Stimulated activated CD8-positive, alpha-beta memory T cell treated with anti-CD3 and anti-CD28 coated beads, Interleukin-7, amount 100 ng/mL, for 24 hours (primary cell): ENCODE measurements at places on chromosomes 12 and 14.
A peak's percentile ranks its signal among the peaks of the same experiment; 100 is the strongest.

- no peak for DNase-seq
Observed at GRCh38 chr12:44240186-44240585, 404.3 kb downstream of the TMEM117 start.

DNA sequence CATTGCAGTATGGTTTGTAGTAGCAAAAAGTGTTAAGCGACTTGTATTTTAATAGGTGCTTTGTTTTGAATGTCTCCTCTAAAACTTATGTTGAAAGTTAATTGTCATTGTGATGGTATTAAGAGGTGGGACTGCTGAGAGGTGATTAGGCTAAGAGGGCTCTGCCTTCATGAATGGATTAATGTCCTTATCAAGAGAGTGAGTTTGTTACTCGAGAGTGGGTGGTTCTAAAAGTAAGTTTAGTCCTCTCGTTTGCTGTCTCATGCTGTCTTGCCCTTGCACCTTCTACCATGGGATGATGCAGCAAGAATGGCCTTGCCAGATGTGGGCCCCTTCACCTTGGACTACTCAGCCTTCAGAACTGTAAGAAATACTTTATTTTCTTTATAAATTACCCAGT, 17.4 kb downstream of the ZDHHC17 start:
- no peak for DNase-seq

DNA sequence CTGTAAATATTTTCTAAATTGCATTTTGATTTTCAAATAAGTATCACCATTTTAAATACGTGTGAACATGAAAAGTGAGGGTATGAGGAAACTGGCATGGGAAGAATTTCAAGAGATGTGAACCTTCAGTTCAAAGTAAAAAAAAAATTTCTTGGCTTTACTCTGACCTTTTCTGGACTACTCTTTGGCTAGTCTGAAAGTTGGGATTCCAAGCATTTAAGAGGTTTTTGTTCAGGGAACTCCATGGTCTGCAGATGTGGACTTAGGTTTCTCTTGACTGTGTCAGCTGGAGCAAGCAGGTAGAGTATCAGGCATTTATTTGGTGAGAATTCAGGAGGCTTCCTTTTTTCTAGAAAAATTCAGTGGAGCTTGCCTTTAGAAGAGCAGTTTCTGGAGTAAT, 311.6 kb downstream of the LRIG3 start:
- DNase-seq, result no peak

GRCh38 chr12:40016980-40017379, 88.9 kb downstream of the SLC2A13 start:
- no peak for DNase-seq

DNA sequence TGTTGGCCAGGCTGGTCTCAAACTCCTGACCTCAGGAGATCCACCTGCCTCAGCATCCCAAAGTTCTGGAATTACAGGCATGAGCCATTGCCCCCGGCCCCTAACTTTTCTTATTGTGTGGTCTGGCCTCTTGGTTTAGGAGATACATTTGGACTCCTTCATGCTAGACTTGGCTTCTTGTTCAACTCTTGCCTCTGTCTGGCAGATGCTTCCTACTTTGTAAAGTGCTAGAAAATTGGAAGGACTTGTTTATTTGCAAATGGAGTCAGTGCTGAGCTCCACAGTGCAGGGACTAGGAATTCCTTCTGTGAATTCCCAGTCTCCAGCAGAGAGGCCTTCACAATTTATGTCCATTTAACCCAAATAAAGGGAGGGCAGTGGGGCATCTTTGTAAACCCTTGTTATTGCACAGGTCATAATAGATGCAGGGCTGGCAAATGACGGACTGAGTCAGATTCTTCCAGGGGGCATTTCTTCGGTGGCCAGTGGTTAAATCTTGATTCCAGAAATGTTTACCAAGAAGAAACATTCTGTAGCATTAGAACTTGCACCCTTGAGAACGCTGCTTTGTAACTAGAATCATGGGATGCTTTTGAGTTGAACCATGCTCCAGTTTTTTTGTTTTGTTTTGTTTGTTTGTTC, 73.8 kb upstream of the TBX3 start:
- no peak for DNase-seq

DNA sequence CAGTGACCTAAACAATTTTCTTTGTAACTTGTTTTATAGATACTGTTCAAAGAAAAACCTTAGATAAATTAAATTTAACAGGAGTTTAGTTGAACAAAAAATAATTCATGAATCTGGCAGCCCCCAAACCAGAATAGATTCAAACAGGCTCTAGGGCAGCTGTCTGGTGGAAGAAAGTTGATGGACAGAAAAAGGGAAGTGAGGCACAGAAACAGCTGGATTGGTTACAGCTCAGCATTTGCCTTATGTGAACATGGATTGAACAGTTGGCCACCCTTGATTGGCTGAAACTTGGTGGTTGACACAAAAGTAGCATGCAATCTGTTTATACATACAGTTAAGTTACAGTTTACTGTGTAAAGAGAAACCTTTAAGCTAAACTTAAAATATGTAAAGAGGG, 954.3 kb upstream of the FLRT2 start:
- DNase-seq, result no peak

GRCh38 chr12:63025116-63025515, 90.2 kb upstream of the PPM1H start:
- DNase-seq, result no peak

DNA sequence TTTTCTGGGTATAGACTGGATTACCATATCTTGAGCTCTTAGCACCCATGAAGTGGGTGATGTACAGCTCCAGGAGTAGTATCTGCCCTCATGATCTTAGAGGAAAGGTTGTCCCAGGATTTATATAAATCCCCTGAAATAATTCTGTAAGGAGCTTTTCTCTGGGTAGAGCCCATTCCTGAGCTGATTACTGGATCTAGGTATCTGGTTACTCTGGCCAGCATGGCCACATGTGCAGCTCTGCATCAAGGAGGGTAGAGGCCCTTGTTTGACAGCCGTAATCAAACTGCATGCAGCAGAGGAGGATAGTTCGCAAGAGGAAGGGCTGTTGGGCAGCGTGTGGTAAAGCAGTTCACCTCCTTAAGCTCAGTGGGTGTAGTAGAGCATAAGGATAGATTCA, 8.5 kb downstream of the COX14 start:
- DNase-seq, result no peak

DNA sequence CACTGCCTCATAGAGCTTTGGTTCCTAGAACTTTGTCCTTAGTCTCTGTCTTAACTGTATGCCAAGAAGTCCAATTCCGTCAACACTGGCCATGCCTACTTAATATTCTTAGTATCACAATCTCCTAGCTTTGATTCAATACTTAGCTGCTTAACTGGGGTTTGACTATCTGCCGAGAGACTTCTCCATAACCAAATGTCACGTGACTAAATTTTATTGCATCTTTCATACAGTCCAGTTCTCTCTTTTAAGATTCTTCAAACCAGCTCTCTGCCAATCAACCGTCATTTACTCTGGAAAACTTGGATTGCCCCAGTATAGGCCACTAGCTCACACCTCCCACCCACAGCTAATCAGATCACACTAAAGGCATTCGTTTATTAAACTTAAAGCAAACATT, 122.8 kb downstream of the ATXN7L3B start:
- no peak for DNase-seq

GRCh38 chr12:83954071-83954789, 958.4 kb downstream of the SLC6A15 start:
- DNase-seq, result no peak

GRCh38 chr14:29953501-29953900, 25.9 kb upstream of the PRKD1 start:
- no peak for DNase-seq

- DNase-seq, result no peak
Observed at GRCh38 chr12:124238886-124239285, 56.0 kb upstream of the RFLNA start.

GRCh38 chr14:75301666-75302325, 23.2 kb downstream of the FOS start:
- DNase-seq, result no peak

- DNase-seq, result no peak
Observed at GRCh38 chr14:51884086-51884927, 23.9 kb downstream of the GNG2 start.

GRCh38 chr12:71046215-71046614, 111.6 kb downstream of the TSPAN8 start:
- no peak for DNase-seq

GRCh38 chr14:49852301-49853157, at the start of gene NEMF:
Gene NEMF, minus strand, starts transcription at chr14:49852788. Its CDS starts 35 bp downstream, at chr14:49852753.
- DNase-seq, result peak; percentile 57

DNA sequence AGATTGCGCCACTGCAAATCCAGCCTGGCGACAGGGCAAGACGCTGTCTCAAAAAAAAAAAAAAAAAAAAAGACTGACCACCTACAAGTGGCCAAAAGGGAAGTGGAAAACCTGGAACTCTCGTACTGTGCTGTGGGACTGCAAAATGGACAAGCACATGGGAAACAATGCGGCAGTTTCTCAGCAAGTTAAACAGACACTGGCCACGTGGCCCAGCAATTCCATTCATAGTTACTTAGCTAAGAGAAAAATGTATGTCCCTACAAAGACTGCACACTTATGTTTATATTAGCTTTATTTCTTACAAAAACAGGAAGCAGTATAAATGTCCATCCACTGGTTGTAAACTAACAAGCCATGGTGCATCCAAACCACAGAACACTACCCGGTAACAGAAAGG, 5.6 kb downstream of the CHFR start:
- no peak for DNase-seq

- no peak for DNase-seq
Observed at GRCh38 chr12:124739953-124740561, 123.6 kb downstream of the SCARB1 start.

- no peak for DNase-seq
Observed at GRCh38 chr12:12812618-12813119, 477 bp upstream of the DDX47 start.

DNA sequence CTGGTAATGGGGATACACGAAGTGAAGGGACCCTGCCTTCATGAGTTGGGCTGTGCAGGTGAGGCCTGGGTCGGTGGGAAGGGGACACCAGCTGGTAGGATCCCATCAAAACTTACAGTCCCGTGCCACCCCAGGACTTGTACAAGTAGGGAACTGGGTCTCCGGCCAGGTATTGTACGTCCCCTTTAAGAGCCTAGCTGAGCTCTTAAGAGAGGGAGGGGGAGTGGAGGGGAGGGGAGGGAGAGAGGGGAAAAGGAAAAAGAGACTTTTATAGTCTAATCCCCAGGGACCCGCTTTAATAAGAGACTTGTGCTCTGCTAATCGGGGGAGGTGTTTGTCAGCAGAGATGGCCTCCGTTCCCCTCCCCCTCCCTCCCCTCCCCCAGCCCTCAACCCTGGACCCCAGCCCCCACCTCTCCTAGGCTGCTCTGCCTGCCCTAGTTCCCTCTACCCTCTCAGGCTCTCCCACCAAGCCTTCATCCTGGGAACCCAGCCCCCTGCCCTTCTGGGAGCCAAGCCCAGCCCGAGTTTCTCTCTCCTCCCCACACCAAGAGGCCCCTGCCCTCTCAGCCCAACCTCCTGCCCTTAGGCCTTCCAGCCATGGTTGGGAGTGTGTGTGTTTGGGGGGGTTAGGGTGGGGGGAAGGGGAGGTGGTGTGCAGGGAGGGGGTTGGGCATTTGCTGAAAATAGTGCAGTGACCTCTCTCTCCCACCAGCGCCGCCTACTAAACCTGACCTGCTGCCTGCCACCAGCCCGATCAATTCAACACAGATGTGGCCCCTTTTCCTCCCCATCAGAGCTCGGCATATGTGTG, 2.6 kb downstream of the GDF11 start:
- no peak for DNase-seq

- no peak for DNase-seq
Observed at GRCh38 chr12:69880571-69880970, 55.5 kb downstream of the MYRFL start.

DNA sequence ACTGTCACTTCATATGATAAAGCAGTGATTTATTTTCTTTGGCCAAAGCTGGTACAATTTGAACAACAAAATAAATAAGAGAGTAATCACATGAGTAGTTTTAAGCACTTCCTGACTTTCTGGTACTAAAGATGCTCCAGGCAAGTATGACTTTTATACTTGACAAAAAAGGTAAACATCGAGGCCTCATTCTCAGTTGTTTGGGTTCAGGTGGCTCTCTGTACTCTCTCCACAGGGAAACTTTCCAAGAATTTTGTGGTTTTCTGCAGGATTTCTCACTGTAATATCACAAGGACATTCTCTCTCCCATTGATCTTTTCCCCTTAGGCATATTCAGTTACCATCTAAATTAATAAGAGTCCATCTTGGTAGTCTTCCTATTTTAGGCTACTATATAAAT, 26.6 kb upstream of the KCNC2 start:
- DNase-seq, result no peak

DNA sequence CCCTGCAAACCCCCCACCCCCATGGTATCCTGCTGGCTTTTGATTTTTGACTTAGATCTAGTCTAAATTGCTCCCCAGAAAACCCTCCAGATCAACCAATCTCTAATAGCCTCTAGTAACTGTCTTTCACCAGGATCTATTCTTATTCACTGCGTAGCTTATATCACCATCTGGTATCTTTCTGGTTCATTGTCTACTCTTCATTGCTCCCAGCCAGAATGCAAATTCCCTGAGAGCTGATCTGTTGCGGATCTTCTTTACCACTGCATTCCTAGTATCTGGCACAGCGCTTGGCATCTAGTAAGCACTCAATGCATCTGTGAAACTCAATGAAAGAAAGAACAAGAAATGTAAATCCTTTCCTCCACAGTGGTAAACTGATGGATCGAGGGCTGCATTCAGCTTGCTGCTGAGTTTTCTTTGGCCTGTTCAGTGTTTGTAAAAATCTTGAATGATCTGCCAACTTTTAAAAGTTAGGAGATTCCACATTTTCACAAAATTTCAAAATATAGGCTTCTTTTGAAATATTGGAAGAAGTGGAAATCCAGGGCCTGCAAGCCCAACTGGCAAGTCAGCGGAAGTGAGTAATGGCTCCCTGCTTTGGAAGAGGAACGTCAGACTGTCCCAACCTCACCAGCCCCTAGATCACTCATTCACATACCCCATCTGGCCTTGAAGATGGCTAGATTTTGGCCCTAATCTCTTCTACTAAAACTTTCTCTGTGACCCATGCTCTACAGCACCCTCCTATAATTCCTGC, 274.2 kb downstream of the SSPN start:
- no peak for DNase-seq

DNA sequence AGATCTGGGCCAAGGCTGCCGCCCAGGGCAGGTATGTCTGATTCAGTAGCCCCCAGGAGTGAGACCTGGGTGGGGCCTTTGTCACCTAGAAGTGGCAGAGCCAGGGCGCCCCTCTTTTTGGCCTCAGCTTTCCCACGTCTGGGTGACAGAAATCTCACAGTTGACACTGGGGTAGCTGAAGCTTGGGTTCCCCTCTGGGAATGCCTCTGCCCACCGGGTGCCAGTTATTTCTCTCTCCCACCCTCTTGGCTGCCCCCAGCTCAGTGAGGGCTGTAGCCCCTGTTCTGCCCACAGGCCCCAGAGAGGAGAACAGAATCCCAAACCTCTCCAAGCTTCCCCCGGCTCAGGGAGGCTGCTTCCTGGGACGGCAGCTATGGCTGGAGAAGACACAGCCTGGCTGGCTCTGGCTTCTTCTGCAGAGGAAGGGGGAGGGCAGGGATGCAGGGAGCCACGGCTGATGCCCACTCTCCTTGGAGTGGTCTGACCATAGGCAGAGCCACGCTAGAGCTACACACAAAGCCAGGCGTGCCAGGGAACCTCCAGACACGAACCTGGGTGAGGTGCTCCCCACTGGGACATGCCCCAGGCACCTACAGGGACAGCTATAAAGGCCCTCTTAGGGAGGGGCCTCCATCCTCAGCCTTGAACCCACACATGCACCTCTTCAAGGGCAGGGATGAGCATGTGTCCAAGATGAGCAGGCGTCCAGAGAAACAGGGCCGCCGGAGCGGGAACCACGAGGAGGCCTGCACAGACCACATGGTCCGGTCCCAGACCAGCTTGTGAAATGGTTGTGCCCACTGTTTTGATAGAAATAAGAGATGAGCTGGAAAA, 51.7 kb downstream of the BEGAIN start:
- no peak for DNase-seq

- DNase-seq, result no peak
Observed at GRCh38 chr12:94592080-94592479, 58.3 kb downstream of the TMCC3 start.
